ENCODE measurements at places on chromosomes 5 and 9. TPM values are rescaled to one million over a fixed set of nuclear protein-coding genes. Genes with fewer than 3 reads are reported as not detected.

Gene CCNI2
- total RNA-seq: 6.9 TPM

Gene BNC2
- not detected for total RNA-seq

Gene PCDHGA11
- not detected for total RNA-seq

Gene PCDHGB6
- total RNA-seq: not detected

Gene PLCXD3
- not detected for total RNA-seq

Gene ADAMTS6
- 1.6 TPM for total RNA-seq

All from activated naive CD8-positive, alpha-beta T cell treated with anti-CD3 and anti-CD28 coated beads for 36 hours (primary cell).